T-helper 17 cell (primary cell): ENCODE measurements at places on chromosomes 4 and X.

DNA sequence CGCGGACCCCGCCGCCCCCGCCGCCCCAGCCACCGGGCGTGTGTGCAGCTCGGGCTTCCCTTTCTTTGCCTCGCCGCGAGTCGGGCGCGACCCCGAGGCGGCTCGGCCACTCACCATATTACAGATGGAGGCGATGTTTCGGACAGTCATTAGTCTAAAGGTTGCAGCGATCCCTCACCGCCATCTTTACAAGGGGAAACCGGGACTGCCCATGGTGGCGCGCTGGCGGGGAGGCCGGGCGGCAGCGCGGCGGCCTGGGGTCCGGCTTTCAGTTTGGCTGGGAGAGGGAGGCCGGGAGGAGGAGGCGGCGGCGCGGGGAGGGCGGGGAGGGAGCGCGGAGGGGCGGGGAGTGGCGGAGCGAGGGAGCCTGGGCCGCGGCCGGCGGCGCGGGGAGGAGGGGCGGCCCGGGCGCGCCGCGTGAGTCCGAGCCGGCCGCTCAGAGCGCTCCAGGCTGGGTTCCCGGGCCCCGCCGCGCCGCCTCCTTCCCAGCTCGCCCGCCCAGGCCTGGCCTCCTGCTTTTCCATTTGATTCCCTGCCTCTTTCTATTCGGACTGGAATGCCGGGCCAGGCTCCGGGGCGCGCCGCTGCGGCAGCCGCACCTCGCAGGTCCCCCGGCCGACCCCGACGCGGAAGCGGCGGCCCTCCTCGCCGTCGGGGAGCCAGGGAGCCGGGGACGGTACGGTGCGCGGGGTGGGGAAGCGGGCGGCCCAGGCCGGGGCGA is at the start of gene USP46:
USP46 (minus strand) TSS at position 301 of the 721 bp plus-strand sequence; CDS start at position 150, 151 bp downstream.
- DNase-seq = peak; percentile 18

- DNase-seq = no peak
These were observed 98.5 kb upstream of the FAM9C start for GRCh38 chrX:13142891-13143290.

GRCh38 chr4:3402491-3403347 is 39.0 kb upstream of the HGFAC start:
- DNase-seq = no peak

GRCh38 chr4:183977707-183978106 is 72.6 kb downstream of the STOX2 start:
- no peak for DNase-seq

DNA sequence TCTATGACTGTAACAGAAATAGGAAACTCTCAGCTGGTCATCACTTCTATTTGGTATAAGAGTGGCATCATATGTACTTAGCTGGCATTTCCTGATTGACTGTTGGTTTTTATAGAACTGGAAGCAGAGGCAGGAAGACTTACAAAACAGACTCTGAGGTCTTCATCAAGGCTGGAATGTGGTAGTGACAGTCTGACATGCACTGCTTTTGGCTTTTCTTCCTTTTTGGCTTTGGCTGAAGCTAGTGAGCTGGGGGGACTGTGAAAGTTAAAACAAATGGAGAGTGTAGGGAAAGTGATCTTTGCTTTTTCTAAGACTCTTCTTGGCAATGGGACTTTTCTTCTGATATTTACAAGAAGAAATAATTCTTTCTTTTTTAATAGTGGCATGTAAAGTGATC is 121.1 kb upstream of the SLC4A4 start:
- no peak for DNase-seq

DNA sequence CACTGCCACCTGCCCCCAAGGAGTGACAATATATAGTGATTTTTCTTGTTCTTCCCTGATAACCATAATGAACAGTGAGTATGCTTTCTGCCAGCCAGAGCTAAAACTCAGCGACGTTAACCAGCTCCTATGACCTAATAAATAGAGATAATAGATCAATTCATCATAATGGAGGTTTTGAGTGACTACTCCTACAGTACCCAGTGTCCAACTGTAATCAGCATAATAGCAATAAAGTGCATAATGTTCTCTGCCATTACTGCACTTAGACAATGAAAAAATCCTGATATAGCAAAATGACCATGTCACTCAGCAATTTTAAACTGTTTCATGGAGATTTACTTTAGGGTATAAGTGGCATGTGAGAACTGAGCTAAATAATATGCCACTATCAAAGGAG is 20.7 kb upstream of the TXLNG start:
- DNase-seq = no peak

DNA sequence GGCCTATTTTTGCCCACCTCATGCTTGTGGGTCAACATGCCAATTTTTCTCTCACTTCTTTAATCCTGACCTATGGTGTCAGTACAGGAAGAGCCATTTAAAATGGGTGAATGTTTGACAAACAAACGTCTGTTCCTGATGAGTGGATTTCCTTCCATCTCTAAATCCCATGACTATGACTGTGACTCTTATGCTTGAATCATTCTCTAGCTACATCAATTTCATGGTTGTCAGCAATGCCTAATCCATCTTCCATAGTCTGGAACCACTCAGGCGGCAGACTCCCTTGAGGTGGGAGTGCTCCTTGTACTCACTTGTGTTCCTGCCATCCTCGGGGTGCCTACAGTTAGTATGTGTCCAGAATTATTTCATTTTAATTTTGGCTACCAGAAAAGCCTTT is 194.9 kb upstream of the RPS6KA3 start:
- no peak for DNase-seq

- DNase-seq = no peak
These were observed 5.9 kb upstream of the SCARB2 start for GRCh38 chr4:76219299-76220055.

DNA sequence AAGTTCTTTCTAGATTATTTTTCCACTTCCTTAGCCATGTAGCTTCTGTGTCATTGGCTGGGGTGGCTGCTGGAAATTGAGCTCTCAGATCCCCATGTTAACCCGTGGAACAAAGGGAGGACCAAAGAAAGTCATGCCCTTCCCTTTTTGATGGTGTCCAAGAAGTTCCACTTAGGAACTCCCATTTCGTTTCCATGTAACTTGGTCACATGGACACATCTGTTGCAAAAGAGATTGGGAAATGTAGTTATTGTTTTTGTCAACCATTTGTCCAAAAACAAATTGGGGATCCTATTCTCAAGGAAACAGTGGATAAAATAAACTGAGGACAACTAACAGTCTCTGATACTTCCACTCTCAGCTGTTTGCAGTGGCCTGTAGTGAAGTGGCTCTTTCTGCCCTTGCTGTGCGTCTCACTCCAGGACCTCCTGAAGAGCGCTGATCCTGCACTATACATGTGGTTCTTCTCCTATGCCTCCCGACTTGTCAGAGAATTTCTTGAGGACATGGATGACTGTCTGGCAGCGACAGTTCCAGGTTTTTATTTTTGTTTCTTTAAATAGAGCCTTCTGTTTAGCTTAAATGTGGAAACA is 125.3 kb upstream of the LNX1 start:
- DNase-seq = no peak

DNA sequence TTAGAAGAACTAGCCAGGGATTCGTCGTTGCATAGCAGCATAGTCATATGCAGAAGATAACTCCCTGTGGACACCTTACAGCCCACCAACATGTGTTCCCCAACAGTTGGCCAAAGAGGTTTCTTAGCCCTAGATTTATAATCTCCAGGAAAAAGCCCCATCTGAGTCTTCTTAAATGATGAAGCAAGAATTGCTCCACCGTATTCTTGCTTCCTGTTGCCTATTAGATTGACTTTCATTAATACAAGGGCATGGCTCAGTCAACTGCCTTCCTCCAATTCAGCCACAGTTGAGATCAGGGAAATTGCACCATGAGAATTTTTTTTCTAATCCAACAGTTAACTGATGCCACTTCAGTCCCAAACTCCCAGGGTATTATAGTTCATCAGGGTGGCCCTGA is 5.2 kb upstream of the AFF2 start:
- no peak for DNase-seq

GRCh38 chr4:128483041-128483440 is 195.4 kb upstream of the PGRMC2 start:
- no peak for DNase-seq

GRCh38 chr4:24693636-24694035 is 101.7 kb upstream of the SOD3 start:
- DNase-seq = no peak

GRCh38 chr4:1183985-1184773 is 11.8 kb upstream of the SPON2 start:
- no peak for DNase-seq

DNA sequence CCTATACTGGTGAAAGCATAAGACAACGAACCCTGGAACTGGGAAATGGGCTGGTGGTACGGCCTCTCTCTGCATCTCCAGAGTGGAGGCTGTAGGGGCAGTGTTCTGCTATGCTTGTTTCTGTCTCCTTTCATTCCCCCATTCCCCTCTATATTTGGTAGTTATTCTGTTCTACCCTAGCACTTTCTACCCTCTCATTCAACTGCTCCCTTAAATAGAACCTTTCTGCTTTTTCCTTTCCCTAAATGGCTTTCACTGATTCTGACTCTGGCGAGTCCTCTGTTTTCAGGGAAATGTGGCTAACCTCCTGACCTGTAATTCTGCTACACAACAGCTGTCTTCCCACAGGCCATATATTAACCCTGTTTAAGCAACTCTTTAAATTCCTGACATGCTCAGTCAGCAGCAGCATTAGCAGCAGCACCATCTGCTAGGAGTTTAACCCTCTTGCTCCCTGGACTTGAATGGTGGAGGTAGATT is 94.2 kb downstream of the CXCL13 start:
- DNase-seq = no peak

- DNase-seq = no peak
These were observed 112.9 kb downstream of the MBNL3 start for GRCh38 chrX:132375941-132376340.

- no peak for DNase-seq
These were observed 261.1 kb upstream of the PLCXD1 start for GRCh38 chrX:19912-20571.

DNA sequence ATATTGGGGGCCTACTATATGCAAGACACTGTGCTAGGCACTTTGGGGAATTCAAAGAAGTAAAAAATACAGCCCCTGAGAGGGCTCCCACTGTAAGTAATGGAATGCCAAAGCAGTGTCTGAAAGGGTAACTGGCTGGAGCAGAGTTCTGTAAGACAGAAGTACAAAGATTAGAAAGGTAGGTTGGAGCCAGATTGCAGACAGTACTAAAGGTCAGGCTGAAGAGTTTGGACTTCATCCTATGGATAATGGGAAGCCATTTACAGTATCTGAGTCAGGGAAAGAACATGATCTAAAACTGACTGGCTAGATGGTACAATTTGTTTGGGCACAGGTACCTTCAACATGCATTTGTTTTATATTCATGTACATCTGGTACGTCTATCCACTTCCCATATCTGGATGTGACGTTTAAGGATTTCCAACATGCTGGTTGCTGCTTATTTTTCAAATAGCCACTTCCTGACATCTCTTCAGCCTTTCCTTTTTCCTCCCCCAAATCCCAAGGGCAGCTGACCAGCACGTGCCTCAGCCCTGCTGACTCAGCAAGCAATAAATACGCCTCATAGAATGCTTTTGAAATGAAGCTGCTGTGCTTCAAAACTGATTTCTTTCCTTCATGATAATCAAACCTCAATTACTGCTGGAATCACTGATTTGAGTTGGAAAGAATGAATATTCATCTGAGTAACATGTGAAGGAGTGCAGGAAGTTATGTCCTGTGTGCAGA is 9.5 kb downstream of the ENOX2 start:
- DNase-seq = no peak

GRCh38 chr4:150461957-150462356 is 120.0 kb upstream of the MAB21L2 start:
- DNase-seq = no peak

DNA sequence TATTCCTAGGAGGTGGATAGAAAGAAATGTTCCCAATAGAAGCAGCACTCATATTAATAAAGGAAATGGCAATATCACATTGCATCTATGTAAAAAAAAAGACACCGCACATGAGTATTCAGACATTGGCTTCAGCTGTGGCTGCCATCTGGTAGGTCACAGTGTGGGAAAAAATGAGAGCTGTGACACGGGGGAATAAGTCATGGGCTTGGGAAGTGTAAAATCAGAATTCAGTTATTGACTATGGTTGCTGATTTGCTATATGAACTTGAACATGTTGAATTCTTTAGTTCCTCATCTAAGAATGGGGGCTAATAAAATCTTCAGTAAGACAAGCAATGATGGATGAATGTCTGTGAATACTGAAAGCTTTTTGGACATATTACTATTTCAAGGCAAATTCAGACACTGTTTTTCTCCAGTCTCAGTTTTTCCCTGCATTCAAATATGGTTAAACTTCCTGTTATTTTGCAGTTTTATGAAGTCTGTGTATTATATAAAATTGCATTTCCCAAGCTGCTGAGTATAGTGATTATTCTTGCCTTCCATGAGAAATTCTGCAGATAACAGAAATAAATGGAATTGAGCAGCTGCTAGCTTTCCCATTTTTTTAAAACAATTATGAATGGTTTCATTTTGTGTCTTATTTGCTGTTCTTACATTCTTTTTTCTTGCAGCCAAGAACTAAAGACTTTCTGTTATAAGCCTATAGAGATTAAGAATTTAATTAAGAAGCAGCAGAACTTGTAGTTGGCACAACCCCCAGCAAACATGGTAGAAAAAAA is 221.0 kb downstream of the ANKRD50 start:
- DNase-seq = no peak
